Ecto neural progenitor cell (in vitro differentiated cells): ENCODE measurements at places on chromosomes 4 and X.

DNA sequence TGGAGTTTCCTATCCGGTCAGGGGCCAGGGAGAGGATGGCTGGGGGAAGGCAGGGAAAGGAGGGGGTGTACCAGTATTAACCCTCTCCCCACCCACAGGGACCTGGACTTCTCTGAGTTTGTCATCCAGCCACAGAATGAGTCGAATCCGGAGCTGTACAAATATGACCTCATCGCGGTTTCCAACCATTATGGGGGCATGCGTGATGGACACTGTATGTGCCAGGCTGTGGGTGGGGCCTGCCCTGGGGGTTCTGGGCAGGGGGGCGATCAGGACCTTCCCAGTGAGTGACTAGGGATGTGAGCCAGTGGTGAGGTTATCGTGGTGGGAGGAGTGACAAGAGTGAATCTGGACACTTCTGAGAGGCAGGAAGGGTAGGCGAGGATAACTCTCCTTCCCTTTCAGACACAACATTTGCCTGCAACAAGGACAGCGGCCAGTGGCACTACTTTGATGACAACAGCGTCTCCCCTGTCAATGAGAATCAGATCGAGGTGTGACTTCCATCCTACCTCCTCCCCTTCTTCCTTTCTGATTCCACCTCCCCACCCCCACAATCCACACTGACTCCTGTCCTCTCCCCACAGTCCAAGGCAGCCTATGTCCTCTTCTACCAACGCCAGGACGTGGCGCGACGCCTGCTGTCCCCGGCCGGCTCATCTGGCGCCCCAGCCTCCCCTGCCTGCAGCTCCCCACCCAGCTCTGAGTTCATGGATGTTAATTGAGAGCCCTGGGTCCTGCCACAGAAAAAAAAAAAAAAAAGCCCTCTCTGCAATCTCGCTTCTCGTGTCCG lies 14.6 kb downstream of the USP11 start:
- no peak for DNase-seq

DNA sequence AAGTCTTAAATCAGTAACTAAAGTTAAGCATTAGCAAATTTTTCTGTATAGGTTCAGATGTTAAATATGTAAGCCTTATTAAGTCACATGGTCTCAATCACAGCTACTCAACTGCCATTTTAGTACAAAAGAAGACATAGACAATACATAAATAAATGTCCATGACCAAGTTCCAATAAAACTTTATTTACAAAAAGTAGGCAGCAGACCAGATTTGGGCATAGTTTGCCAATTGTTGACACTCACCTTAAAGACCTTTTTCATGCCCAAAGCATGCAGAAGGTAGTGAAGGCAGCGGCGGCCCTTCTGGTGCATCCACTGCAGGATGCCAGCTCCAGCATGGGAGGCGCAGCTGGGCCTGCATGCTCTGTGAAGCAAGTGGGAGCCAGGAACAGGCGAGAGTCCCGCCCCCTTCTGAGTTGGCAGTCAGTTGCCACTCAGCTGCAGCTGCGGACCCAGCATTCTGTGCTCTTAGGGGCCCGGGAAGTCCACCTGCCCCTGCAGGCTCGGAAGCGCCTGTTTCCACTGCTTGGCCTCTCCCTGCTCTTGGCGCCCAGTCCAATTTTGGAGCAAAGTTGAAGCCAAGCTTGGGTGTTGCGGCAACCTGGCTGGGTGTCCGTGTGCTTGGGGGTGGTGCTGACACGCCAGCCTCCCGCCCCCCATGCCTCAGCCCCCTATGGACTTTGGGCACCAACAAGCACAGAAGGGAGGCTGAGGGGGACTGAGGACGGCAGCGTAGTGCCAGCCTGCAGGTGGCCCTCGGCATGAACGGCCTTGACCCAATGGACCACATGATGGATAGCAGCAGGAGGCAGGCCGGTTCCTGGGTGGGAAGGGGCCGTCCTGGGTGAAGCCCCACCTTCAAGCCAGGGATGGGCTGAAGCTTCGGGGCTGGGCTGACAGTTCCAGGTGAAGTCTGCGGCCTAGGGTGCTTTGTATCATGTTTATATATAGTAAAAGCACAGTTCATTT lies 42.4 kb upstream of the PABPC4L start:
- DNase-seq: no peak

DNA sequence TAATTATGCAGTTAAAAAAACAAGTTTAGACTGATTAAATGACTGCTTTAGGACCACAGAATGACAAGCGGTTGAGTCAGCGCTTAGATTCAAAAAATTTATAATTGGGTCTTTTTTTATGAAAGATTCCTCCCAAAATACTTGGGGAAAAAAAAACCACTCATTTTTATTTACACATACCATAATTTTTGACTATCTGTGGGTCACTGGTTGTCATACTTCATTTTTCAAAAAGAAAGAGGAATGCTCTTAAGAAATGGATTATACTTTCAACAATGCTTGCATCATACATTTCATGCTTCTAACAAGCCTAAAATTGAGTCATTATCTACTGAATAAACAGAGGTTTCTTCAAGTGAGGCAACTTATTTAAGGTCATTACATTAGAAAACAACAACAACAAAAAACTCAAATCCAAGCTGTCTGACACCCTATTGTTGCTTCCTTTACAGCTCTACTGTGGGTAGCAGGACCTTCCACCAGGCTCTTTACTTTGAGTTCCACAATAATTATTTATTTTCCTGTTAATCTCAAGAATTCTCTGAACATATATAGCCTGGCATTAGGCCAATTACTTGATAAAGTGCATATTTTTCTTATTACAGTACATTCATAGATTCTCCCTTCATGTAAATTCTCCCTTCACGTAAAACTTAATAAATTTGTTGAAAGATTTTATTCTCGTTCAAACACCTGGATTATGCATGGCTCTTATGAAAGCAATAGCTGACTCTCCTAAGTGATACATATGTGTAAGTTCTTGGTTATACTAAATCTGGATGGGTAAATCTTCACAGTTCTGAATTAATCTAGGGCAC lies 445.5 kb downstream of the PCDH10 start:
- no peak for DNase-seq

GRCh38 chr4:101163936-101164335 lies 183.4 kb downstream of the PPP3CA start:
- DNase-seq: no peak

DNA sequence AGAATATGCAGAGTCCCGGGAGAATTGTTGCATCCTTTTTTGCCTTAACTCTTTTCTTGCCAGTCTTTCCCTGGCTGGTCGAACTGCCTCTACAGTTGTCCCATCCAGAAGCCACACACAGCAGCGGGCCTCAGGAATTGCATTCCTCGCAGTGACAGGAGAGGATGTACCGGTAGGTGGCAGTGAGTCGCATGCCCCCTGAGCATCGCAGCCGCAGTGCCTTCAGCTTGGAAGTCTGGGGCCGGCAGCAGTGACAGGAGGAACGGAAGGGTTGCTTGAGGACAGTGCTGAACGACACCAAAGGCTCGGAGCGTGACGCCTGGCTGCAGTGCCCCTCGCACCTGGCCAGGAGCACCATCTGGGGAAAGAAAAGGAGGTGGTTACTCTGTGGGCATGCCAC lies 23.5 kb downstream of the NDP start:
- DNase-seq: peak; percentile 63

- DNase-seq: no peak
Observed at GRCh38 chr4:34193451-34194154, 2050.7 kb downstream of the ARAP2 start.

GRCh38 chr4:84379917-84380641 lies 119.0 kb downstream of the NKX6-1 start:
- DNase-seq: no peak

- DNase-seq: no peak
Observed at GRCh38 chr4:162115333-162115732, 48.5 kb downstream of the FSTL5 start.

- DNase-seq: no peak
Observed at GRCh38 chrX:119541188-119541587, 24.0 kb downstream of the STEEP1 start.

DNA sequence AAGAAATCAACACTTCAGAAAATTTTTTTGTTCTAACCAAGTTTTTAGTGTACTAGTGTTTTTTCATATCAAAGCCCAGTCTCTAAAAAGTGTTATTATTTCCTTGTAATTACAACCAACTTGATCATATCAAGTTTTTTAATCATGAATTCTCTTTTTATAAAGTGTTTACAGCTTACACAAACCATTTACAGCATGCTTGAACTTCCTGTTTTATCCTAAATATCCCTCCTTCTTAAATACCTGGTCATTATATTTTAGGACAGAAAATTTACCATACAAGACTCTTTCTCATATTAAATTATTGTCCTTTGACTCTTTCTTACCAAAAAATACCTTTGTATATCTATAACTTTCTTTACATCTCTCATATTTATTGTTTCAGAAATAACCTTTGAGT lies 89.4 kb upstream of the NPY2R start:
- DNase-seq: no peak

- DNase-seq: no peak
Observed at GRCh38 chr4:122364700-122365404, 14.0 kb upstream of the ADAD1 start.

GRCh38 chr4:24809376-24809775 lies 14.0 kb downstream of the SOD3 start:
- DNase-seq: no peak

GRCh38 chr4:57071326-57071725 lies 38.9 kb downstream of the IGFBP7 start:
- no peak for DNase-seq

DNA sequence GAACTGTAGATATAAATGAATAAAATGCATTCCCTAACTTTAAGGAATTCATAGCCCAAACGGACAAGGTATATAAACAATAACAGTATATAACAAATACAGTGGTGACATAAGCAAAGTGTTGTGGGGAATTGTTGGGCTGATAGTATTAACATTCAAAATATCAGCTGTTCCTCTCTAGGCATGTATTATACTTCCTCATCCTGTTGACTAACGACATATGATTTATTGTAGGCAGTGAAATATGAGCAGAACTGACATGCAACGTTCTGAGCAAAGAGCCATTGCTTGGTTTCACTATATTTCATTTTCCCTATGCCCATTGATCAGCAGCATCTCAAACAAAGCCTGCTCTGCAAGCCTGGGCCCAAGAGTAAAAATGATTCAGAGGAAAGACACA lies 143.9 kb downstream of the PTCHD1 start:
- DNase-seq: no peak

GRCh38 chrX:47796433-47796906 lies 40.2 kb upstream of the ZNF81 start:
- no peak for DNase-seq

DNA sequence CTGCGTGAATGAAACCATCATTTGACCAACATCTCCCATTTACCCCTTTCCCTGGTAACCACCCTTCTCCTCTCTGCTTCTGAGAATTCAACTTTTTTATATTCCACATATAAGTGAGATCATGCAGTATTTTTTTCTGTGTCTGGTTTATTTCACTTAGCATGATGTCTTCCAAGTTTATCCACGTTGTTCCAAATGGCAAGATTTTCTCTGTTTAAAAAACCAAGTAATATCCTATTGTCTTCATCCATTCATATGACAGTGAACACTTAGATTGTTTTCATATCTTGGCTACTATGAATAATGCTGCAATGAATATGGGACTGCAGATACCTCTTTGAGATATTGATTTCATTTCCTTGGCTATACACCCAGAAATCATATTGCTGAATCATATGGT lies 362.4 kb upstream of the SLC7A11 start:
- no peak for DNase-seq
